NCI-H2029 treated with DMSO at 0.1 percent for 48 hours (cell line): ENCODE measurements at places on chromosomes 1 and 21.
A peak's percentile ranks its signal among the peaks of the same experiment; 100 is the strongest.

DNA sequence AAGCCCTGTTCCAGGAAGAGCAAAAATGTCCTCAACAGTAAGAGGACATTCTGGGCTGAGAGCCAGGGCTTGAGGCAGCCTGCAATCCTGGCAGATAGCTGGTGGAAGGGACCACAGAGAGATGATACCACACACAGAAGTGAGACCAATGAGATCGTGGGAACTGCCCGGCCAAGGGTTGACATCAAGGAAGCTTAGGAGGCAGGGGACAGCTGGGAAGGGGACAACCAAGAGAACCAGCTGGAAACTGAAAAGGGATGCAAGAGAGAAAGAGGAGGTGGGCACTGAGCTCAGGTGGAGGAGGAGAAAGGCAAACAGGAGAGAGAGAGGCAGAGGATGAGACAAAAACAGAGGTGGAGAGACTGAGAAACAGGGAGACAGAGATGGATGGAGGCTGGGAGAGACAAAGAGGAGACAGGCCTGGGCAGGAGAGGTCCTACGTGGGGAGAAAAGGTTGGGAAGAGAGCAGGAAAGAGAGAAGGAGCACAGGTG, 9.2 kb downstream of the PDZK1IP1 start:
- DNase-seq = peak; percentile 97

DNA sequence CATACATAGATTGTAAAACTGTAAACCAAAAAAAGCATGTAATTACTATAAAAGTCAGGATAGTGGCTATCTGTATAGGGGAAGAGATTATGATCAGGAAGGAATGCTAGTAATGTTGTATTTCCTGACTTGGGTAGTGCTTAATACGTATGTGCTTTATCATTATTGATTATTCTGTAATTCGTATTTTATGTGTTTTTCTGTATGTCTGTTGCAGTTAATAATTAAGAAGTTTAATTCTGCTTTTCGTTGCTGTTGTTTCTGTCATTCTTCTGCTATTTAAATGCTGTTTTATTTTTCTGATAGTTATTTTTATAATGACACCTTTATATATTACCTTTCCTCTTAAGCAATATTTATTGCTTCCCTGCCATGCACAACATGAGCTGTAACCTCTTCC, 29.3 kb upstream of the TRIM33 start:
- DNase-seq = no peak

DNA sequence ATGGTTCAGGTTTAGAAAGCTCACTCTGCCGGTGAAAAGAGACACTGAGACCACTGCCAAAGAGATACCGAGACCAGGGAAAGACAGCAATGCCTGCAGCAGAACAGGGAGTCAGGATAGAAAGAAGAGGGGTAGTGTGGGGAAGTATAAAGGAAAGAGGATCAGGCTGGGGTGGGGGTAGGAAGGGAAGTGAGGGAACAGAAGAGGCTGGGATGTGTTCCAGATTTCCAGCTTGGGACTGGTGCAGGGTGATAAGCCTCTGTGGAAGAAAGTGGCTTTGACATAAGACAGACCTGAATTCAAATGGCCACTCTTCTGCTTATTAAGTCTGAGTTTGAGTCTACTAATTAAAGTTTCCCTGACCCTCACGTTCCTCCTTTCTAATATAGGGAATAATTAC, 105.9 kb downstream of the PIK3R3 start:
- DNase-seq = no peak

- no peak for DNase-seq
These were observed 1244.1 kb upstream of the ADGRL4 start for GRCh38 chr1:80250573-80251168.

GRCh38 chr1:26016953-26017545, 4.5 kb upstream of the EXTL1 start:
- no peak for DNase-seq

GRCh38 chr1:35288761-35289160, 20.3 kb downstream of the ZMYM4 start:
- DNase-seq = no peak

- peak; percentile 69 for DNase-seq
These were observed 34.0 kb downstream of the MACF1 start for GRCh38 chr1:39238476-39238875.

- DNase-seq = no peak
These were observed 4.4 kb downstream of the AK2 start for GRCh38 chr1:33032126-33032869.

DNA sequence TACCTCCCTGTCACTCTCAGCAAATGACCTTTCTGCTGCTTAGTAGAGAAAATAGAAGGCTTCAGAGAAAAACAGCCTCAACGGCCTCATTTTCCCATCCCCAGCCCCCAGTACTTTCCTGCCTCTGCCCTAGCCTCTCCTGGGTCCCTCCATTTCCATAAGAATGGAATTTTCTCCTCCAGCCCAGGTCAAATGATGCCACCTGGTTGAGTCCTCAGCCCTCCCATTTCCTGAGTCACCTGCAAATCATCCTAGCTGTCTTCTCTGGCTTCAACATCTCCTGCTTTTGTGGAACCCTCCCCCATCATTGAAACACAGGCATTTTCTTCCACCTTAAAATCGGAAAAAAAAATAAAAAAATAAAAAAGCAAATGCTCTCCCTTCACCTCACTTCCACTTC, 35.1 kb downstream of the OLIG1 start:
- DNase-seq = no peak
